CD4-positive, alpha-beta T cell treated with Interferon gamma for 1 hour (primary cell): ENCODE measurements at places on chromosomes 1 and 21.

DNA sequence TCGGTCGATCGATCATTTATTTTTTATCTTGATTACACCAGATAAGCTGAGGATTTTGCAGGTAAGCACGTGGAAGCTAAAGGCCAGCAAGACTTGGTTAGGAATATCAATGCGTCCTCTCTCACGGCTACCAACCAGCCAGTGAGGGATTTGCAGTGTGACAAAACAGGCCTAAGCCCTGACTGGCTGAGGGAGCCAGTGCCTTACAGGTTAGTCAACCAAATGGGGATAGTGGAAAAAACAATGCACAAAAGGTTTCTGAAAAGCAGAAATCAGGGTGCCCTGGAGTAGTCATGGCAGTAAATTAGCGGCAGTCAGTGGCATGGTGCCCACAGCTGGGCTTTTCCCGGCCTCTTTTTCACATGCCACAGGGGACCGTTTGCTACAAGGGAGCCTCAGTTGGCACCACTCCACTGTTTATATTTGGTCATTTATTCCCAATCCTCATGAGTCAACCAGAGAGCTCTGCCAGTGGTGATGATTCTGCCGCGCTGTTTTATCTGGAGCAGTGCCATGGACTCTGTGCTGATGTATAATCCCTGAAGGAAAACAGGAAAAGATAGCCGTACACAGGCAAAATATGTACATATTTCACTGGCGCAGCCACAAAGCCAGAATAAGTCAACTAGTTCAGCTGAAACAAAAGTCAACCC, 167.6 kb downstream of the RHOU start:
- no peak for DNase-seq

- no peak for DNase-seq
Observed at GRCh38 chr1:81030441-81030840, 770.3 kb upstream of the ADGRL2 start.

DNA sequence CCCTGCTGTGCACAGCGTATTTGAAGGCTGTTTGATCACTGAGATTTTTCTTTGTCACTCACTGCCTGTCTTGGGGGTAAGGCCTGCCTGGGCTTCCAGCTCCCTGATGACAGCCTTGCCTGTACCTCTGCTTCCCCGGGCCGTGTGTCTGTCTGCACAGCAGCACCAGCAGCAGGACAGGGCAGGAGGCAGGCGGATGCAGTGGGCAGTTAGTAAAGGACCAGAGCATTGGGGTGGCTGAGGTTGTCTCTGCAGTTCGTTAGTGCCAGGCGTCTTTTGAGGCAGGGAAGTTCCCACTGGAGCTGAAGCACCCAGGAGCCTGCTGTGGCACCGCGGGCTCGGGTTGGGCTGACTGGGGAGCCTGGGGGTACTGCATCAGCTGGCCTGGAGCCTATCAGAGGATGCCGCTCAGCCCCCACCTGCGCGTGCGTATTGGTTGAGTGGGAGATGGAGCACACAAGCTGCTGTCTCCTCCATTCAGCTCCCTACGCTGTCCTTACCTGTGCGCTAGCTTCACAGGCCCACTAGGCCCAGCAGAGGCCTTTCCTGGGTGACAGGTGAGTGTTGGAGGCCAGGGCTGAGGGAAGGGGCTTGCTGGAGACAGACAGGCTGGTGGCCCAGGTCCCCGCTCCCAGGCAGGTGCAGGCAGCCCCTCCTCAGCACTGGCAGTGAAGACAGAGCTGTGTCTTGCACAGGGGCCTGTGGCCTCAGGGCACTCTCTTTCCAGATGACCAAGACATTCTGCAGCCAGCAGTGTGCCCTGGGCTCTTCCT, 28.2 kb downstream of the SNAP47 start:
- no peak for DNase-seq

- no peak for DNase-seq
Observed at GRCh38 chr1:185015631-185016030, 29.7 kb upstream of the RNF2 start.

GRCh38 chr1:147238053-147238902, 4.2 kb upstream of the CHD1L start:
- DNase-seq, result no peak

GRCh38 chr1:201355471-201355870, 22.0 kb downstream of the TNNT2 start:
- no peak for DNase-seq

DNA sequence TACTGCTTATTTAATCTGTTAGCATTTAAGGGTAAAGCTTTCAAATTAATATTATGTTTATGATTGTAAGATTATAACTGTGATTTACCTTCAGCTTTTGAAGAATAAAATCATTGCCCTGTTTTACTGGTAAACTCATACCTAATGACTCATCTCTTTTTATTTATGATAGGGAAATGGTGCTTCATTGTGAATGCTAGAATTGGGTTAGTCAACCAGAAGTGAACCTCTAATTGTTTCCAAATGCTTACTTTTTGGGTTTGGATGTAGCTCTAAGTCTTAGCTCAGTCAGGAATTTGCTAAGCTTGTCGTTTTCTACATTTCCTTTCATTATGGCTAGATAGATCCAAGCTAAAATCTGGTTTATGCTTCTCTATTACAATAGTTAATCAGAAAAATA, 59.4 kb downstream of the SLC30A7 start:
- DNase-seq, result no peak

DNA sequence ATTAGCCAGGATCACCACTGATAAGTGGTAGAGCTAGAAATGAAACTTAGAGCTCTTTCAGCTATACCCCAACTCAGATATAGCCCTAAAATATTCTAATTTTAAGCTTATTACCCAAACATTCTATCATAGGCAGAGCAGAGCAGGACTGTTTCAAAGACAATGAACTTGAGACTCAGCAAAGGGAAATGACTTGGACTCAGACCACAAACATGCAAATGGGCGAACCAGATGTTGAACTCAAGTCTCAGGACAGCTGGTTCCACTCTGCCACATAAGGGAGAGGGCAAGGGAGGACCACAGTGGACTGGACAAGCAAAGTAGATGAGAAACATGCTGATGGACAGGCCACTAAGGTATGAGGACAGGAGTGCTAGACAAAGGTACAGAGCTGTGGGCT, 315.3 kb downstream of the OMA1 start:
- no peak for DNase-seq

DNA sequence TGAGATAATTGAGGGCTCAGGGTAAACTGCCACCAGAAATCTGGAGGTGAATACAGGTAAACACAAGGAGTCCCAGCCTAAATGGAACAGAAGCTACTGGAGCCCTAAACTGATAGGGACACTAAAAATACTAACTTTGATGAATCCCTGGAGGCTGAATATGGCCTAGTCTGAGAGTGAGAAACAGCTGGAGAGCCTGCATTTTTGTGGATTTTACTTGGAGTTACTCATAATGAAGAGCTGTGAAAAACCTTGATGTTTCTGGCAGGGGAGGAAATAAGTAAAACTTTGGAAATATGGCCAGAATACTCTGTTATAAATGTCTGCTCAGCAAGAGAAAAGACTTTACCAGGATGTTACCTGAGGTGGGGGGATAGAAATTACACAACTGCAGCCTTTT, 164.4 kb downstream of the LIPI start:
- no peak for DNase-seq

- DNase-seq, result no peak
Observed at GRCh38 chr1:203283597-203283996, 21.7 kb upstream of the BTG2 start.

DNA sequence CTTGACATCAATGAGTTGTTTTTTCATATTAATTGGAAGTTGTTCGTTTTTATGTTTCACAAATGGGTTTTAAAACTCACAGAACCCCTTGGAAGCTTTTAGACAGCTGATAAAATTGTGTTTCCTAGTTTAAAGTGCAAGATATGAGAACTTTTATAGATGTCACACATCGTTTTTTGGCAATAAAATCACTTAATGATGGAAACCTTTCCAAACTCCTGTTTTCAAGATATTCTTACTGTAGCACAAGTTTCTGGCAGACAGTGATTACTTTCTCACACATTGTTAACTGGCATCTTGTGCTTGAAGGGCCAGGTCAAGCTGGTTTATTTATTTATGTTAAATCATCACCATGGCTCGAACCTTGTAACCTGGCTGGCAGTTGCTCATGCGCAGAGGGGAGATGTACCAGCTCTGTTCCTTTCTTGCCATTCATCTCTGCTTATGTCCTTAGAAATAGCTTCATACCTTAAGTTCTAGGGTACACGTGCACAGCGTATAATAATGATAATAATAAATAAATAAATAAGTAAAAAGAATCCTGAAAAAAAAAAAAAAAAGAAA, 10.2 kb upstream of the RCAN1 start:
- DNase-seq, result no peak

- no peak for DNase-seq
Observed at GRCh38 chr1:246801241-246802020, 77.2 kb downstream of the SCCPDH start.

DNA sequence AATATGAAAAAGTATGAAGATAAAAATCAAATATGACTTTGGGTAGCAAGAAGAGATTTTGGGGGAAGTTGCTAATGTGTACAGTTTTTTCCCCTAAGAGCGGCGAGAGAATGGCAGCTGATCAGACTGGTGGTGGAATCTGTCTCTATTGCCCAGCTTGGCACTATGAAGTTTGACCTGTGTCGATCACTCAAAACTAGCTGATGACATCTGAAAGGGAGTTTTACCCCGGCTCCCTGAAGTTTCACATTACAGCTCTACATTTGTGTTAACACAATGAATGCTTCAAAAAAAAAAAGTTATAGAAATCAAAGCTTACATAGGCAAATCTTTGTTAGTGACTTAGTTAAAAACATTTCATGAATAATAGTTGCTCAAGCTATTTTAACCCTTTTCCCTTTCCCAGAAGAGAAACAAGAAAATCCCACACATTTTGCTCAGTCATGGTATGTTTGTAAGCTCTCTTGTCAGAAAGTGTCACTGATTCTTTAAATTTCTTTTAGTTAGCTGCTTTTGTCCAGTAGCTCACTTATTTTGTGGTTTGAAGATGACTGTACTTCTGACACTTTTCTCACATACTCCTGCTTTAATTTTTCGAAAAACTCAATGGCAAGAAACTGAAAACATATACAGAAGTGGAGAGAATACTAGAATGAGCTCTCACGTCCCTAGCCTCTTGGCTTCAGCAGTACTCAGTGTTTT, 41.3 kb downstream of the DYRK1A start:
- DNase-seq, result no peak

DNA sequence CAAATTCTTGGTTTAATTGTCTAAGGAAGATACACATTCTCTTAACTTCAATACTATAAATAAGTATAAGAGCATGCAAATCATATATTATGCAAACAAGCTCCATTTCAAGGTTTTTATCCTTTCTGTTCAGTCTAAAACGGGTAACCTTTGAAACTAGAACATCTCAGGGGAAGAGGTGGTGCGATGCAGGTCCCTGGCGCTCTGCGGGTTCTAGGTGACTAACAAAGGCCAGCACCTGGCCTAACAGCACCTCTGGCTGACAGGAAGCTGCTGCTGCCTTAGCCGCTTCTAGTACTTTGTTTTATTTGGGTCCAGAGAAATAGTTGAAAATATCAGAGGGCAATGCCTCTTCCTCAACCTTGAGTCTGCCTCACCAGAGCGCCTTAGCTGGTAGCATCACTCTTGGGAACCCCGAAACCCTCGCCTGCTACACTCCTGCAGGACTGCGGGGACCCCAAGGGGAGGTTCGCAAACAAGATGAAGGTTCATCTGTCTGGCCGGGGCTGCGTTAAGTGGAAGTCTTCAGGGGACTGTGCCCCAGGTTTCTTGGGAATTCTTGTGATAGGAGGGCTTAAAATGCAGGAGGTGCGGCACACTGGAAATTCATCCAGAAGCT, 45.5 kb downstream of the PRDM15 start:
- DNase-seq, result no peak

DNA sequence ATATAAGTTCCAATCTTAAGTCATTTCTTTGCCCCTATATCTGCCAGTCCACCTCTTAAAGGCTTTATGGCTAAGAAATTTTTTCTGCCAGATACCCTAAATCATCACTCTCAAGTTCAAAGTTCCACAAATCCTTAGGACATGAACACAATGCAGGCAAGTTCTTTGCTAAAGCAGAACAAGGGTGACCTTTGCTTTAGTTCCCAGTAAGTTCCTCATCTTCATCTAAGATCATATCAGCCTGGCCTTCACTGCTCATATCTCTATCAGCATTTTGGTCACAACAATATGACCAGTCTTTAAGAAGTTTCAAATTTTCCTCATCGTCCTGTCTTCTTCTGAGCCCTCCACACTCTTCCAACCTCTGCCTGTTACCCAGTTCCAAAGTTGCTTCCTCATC, 402.2 kb upstream of the RUNX1 start:
- DNase-seq, result no peak
